ENCODE measurements at places on chromosomes 3 and 15. TPM values are rescaled to one million over a fixed set of nuclear protein-coding genes. Genes with fewer than 3 reads are reported as not detected.

- no peak for DNase-seq
Observed at GRCh38 chr3:172840913-172841312, 90.4 kb downstream of the ECT2 start.

GRCh38 chr3:66539466-66539989, 38.7 kb upstream of the LRIG1 start:
- no peak for DNase-seq

Gene P2RY13
- not detected for total RNA-seq

GRCh38 chr3:187063286-187064121, 75.8 kb downstream of the RPL39L start:
- no peak for DNase-seq

GRCh38 chr3:148150141-148150540, 547.6 kb upstream of the AGTR1 start:
- DNase-seq: no peak

All from dermis microvascular lymphatic vessel endothelial cell (primary cell).